ENCODE measurements at places on chromosomes 5 and 9.

DNA sequence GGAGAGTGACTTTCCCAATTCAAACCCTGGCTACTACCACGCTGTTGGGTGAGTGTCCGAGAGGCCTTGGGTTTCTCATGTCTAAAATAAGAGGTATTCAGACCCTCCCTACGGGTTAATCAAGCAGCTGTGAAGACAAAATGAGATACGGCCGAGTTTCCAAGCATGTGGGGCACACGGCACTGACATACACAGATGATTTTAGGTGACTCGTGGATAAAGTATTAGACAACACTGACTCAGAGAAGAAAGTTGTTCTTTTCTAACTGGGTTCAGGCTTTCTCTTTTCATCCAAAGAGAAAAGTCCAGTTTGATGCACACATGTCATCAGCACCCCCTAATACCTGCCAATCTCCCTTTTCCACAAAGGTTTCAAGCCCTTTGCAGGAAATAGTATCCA is 15.6 kb downstream of the FOXI1 start:
- DNase-seq = no peak

- DNase-seq = no peak
These were observed 65.3 kb upstream of the TGFBR1 start for GRCh38 chr9:99039505-99040182.

- peak; percentile 55 for DNase-seq
These were observed 14.6 kb downstream of the KIF4B start for GRCh38 chr5:155027993-155028629.

DNA sequence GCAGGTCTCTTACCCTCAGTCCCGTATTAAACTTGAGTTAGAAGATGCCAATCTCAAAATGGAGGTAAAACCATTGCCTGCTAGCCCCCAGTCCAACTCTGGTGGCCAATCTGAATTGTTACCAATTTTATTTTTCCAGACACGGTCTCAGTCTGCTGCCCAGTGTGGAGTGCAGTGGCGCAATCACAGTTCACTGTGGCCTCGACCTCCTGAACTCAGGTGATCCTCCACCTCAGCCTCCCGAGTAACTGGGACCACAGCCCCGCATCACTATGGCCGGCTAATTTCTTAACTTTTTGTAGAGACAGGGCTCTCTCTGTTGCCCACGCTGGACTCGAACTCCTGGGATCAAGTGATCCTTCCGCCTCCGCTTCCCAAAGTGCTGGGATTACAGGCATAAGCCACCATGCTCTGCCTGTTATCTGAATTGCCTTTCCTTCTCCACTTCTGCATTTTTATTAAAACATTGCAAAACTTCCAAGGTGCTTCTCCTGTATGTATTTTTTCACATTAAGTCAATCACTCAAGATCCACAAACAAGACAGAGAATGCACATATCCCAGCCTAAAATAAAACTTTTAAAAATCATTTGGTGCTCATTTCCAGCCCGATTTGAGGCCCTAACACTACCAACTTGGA is 2.3 kb downstream of the FANCC start:
- DNase-seq = no peak

- DNase-seq = peak; percentile 62
These were observed 2.1 kb downstream of the GPR150 start for GRCh38 chr5:95621839-95622629.

DNA sequence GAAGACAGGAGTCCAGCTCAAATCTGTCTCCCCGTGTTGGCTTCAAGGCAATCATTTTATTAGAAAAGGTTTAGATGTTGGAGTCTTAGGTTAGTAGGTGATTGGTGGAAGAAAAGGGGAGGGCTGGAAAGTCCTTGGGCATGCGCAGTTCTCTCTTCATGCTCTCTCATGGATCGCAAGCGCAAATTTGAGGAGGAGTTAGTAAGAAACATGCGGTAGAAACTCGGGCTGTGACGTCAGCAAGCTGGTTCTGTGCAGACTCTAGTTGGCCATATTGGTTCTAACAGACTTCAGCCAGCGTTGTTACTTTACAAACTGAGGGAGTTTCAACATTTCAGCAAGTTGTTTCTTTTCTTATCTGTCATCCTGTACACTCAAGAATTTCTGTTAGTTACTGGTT is 392.2 kb downstream of the CDK5RAP2 start:
- DNase-seq = no peak

DNA sequence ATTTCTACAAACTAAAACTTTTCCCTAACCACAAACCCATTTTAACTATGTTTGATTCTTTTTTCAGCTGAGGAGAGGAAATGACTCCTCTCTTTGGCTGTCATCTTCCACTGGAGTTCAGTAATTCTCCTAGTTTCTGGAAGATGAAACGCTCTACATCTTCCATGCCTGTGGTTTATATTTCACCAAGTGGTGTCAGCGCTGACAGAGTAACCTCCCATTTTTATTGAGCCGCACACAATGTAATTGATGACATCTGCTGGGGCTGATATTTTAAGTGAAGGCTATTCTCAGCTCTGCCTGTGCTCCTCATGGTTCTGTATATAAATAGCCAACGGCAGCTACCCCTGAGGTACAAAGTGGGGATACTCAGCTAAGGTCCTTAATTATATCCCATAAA is 234.6 kb downstream of the SPOCK1 start:
- DNase-seq = no peak

- no peak for DNase-seq
These were observed 103.2 kb downstream of the AK8 start for GRCh38 chr9:132774886-132775285.

DNA sequence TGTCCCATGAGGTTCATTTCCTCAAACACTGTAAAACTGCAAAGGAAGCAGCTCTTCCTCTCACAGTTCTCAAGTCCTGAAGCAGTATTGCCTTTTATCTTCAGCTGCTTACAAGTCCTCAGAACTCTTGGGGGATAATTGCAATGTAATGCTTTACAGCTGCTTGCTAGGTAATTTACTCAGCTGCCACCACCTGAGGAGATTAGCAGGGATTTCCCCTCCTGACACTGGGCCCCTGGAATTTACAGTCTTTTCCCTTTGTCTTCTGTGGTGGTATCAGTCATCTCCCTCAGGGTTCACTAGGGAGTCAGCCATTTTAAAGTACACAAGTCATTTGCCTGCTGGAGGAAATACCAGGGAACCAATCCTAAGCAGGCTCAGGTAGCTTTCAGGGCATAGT is 754.3 kb upstream of the GRAMD2B start:
- DNase-seq = no peak

- no peak for DNase-seq
These were observed 62.9 kb downstream of the SLC28A3 start for GRCh38 chr9:84277646-84278045.

DNA sequence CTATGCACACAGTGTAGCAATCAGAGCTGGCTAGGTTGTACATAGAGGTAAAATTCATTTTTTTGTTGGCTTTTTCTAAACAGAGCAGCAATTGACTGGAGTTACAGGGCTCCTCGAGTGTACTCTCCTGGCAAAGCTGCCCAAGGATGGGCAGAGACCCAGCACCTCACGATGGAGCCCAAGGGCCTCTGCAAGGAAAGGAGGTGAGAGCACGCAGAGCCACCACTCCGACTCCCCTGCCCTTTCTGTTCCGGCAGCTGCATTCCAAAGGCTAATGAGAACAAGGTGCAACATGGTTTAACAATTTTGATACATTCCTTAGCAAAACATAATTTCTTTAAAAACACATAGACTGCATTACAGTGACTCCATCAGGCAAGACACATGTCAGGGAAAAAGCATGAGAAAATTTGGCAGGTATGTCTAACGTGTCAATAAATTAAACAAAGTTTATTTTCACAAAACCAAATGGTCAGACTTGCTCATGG is 47.5 kb downstream of the SAXO1 start:
- DNase-seq = no peak

- peak; percentile 5 for DNase-seq
These were observed 717.9 kb upstream of the WWC1 start for GRCh38 chr5:167573370-167574127.

DNA sequence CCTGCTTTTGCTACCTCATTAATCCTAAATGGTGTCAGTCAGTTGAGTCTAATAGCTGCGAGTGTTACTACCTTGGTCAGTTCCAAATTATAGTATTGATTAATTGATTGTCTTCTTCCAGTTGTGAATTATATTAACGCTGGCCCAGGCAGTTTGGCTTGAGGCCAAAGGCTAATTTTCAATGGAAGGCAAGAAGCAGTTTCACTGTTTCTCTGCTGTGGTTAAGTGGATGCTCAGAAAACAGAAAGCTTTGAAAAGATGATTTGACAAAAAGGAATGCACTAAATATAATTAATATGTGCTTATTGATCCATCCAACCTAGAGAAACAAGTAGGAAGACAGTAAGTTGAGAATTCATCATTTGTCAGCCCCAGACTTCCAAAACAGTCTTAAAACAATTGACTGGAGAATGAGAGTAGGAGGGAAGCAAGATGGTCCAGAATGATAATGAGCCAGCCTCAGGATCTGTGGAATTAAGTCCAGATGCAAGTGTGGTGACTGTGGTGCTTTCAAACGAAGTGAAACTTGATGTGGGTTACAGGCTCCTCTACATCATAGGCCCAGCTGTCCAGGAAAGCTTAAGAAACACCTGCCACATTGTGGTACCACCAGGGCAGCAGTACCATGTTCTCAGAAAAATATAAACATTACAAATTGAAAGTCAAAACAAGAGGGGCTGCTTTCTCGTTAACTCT is 1371.0 kb upstream of the DMAC1 start:
- no peak for DNase-seq

DNA sequence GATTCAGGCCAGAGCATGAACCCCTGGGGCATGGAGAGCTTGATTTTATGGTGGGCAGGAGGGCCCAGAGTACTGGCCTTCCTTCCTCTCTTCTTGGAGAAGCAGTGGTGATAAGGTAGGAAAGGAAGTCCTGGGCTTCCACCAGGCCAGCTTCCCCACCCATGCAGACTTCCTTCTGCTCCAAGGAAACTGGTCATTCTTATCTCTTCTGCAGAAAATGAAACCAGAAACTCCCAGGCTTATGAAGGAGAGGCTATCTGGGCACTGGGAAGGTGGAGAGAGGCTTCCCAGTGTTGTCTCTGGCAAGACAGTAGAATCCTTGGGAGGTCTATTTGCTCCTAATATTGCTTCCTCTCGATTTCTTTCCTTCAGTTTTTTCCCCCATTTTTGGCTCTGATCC is 110.5 kb upstream of the EQTN start:
- no peak for DNase-seq

DNA sequence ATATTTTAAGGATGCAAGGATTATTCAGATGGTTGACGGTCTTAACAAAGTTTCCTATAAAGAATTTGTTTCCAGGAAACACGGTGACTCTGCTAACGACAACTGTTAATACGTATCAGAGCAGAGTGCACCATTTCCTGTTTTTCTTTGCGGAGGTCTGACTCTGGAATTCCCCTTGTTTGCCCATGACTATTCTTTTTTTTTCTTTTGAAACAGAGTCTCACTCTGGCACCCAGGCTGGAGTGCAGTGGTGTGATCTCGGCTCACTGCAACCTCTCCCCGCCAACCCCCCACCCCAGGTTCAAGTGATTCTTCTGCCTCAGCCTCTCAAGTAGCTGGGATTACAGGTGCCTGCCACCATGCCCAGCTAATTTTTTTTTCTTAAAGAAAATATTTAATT is 115.9 kb downstream of the CDC42SE2 start:
- DNase-seq = peak; percentile 74

- DNase-seq = no peak
These were observed 167.7 kb downstream of the TARS1 start for GRCh38 chr5:33608344-33609041.

DNA sequence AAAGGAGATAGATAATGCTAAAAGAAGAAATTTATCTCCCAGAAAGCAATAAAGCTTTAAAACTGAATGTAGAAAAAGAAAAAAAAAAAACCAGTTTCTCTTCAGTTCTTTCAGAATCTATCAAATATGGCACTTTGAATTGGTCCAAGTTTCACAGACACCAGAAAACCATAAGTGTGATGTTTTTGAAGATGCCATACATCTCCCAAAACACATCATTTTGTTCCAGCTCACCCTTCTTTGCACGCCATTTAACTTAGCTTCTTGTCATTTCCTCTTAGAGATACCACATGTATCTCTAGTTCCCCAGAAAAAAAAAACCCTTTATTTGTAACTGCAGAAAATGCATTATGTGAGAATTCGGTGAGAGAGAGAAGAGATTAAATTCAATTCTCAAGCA is 46.1 kb upstream of the MAMDC2 start:
- no peak for DNase-seq

DNA sequence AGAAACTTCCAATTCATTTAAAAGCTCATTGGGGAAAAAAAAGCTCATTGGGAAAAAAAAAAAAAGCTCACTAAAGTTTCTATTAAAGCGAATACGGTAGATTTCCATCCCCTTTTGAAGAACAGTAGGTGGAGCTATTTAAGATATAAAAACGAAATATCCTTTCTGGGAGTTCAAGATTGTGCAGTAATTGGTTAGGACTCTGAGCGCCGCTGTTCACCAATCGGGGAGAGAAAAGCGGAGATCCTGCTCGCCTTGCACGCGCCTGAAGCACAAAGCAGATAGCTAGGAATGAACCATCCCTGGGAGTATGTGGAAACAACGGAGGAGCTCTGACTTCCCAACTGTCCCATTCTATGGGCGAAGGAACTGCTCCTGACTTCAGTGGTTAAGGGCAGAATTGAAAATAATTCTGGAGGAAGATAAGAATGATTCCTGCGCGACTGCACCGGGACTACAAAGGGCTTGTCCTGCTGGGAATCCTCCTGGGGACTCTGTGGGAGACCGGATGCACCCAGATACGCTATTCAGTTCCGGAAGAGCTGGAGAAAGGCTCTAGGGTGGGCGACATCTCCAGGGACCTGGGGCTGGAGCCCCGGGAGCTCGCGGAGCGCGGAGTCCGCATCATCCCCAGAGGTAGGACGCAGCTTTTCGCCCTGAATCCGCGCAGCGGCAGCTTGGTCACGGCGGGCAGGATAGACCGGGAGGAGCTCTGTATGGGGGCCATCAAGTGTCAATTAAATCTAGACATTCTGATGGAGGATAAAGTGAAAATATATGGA is at the start of gene PCDHGA12:
PCDHGA12 (plus strand) TSS at position 176 of the 782 bp plus-strand sequence; CDS start at position 429, 253 bp downstream.
- peak; percentile 88 for DNase-seq

- DNase-seq = no peak
These were observed 5.6 kb downstream of the FRRS1L start for GRCh38 chr9:109161471-109161870.

- no peak for DNase-seq
These were observed 96.3 kb downstream of the ERCC6L2 start for GRCh38 chr9:95971815-95972214.

DNA sequence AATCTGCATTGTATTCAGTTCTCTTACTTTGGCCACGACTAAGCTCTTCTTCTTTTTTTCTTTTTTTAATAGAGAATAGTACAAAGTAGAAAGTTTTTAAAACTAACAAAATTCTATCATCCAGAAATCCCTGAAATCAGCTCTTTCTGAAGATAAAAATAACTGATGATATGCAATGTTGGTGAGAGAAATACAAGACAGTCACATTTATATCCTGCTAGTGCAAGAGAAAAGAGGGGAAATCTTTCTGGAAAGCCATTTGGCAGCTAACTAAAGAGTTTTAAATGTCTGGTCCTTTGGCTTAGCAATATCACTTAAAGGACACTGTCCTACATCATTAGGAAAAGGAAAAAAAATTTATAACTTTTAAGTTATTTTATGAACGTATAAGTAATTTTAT is 27.0 kb upstream of the FREM1 start:
- no peak for DNase-seq

- no peak for DNase-seq
These were observed 3.3 kb downstream of the ENTPD2 start for GRCh38 chr9:137050570-137050969.

All from hematopoietic multipotent progenitor cell treated with erythropoietin and hydrocortisone succinate and interleukin-3 and kit ligand, for 4 days (in vitro differentiated cells).